ENCODE measurements at places on chromosomes 4 and X.

DNA sequence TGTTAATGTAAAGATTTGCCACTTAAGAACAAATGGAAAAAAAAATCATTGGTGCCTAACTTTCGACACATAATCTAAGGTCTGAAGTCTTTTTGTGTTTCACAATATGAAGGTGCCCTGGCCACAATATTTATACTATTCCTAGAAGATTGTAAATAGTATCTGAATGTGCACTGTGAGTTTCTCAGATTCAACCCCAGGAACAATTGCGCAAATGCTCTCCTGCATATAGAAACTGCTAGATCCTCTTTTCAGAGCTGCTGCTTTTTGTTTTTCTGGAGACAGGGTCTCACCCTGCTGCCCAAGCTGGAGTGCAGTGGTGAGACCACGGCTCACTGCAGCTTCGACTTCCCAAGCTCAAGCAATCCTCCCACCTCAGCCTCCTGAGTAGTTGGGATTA, 480.1 kb upstream of the FTHL17 start:
- DNase-seq, result no peak

GRCh38 chr4:7693711-7694110, 245.9 kb downstream of the AFAP1 start:
- no peak for DNase-seq

- no peak for DNase-seq
These were observed 56.8 kb downstream of the PCDH7 start for GRCh38 chr4:30776921-30777415.

GRCh38 chr4:7375427-7375826, 59.3 kb downstream of the PSAPL1 start:
- no peak for DNase-seq

GRCh38 chrX:25181775-25182174, 166.0 kb upstream of the ARX start:
- no peak for DNase-seq

- no peak for DNase-seq
These were observed 27.4 kb downstream of the NAA11 start for GRCh38 chr4:79298484-79298883.

DNA sequence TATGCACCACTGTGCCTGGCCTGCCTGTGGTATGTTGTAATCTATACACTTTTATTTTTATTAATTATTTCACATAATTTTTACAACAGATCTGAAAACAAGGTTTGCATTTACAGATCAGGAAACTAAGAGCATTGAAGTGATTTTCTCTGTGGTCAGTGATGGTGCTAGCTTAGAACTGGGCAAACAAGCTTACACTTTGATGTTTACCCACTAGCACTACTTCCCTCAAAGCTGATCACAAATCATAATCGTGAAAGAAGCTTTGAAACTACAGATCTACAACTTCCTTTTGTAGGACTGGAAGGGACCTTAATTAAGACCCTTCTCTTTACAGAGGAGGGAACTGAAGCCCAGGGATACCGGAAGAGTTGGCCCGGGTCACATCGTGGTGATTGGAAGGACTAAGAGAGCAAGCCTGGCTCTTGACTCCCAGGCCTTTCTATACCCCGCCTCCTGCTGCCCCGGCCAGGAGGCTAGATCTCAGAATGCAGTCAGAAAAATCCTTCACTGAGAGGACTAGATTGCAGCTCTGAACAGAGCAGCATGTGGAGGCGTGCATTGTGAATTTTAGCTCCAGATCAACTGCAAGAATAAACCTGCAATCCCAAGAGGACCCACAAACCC, 93.7 kb upstream of the ZNF827 start:
- DNase-seq, result no peak

GRCh38 chr4:19807505-19807904, 444.2 kb upstream of the SLIT2 start:
- no peak for DNase-seq

- no peak for DNase-seq
These were observed 17.6 kb upstream of the WFS1 start for GRCh38 chr4:6252051-6252450.

DNA sequence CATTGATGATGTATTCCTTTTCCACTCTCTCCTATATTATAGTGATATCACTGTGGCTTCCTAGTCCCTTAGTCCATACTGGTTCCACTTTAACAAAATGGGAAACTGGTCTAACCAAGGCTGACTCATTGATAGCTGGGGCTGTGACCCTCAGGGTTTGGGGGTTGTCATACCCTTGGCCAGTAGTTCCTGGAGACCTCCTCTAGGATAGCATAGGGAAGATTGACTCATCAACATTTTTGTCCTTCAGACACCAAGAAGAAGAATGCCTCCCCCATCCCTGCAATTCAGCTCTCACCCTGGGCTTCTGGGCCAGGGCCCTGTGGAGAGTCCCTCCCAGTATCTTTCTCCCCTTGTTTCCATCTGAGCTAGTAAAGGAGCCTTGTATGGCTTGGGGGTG, 68.8 kb upstream of the PRPS1 start:
- DNase-seq, result no peak

- no peak for DNase-seq
These were observed 8.2 kb downstream of the VAMP7 start for GRCh38 chrX:155889328-155889727.

GRCh38 chr4:35025152-35025834, 1219.0 kb downstream of the ARAP2 start:
- no peak for DNase-seq

DNA sequence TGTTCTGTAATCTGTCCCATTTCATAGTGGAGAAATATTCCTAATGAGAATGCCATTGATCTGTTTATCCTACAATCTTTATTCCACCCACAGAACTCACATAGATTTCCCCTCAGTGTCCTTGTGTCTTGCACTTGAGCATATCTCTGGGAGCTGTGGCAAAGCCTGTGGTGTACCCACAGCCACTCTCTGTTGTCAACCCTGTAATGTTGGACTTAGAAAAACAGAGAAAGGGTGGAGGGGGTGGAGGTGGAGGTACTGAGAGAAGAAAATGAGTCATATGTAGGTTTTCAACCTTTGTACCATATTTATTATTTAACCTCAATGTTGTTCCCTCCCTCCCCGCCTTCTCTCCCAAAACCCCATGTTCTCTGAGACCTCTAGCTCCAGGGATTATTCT, 46.9 kb upstream of the TLL1 start:
- DNase-seq, result no peak

GRCh38 chr4:122305853-122306252, 73.0 kb upstream of the ADAD1 start:
- no peak for DNase-seq

GRCh38 chr4:151743894-151744293, 16.9 kb downstream of the GATB start:
- DNase-seq, result no peak

- no peak for DNase-seq
These were observed 182.4 kb upstream of the LCORL start for GRCh38 chr4:18203966-18204365.

GRCh38 chr4:72394012-72394663, 174.9 kb downstream of the ADAMTS3 start:
- DNase-seq, result no peak

DNA sequence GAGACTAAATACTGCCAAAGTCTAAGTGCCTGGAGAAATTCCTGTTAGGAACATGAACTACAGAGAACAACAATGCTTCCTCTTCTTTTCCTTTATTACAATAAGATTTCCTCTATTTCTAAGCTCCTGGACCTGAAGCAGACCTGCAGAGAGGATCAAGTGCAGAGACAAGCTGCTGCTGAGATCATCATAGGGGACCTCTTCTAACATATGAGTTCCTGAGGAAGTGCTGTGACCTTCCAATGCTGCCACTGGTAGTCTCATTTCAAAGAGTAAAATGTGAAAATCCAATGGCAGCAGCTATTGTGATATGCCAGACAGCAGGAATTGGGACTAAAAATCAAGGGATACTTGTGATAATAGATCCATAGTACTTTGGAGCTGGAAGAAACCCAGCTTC, 28.0 kb downstream of the CCNG2 start:
- DNase-seq, result no peak

GRCh38 chrX:23901060-23901459, 6.7 kb downstream of the APOO start:
- no peak for DNase-seq

- DNase-seq, result no peak
These were observed 132.0 kb upstream of the CLNK start for GRCh38 chr4:10816571-10816970.

DNA sequence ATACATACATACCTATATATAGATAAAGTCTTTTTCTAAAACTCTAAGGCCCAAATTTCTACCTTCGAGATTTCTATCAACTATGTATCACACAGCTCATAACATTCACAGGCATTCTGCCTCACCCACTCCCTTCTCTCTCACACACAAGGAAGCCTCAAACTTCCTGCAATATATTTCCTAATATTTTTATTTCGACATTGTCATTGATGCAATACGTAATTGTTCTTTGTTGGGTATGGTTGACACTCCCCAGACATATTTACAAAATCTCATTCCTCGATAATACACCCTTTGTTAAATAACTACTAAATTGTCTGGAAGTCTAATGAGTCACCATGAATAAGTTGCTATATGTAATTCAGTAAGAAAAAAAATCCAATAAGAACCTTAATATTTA, 143.5 kb downstream of the HNRNPD start:
- no peak for DNase-seq

DNA sequence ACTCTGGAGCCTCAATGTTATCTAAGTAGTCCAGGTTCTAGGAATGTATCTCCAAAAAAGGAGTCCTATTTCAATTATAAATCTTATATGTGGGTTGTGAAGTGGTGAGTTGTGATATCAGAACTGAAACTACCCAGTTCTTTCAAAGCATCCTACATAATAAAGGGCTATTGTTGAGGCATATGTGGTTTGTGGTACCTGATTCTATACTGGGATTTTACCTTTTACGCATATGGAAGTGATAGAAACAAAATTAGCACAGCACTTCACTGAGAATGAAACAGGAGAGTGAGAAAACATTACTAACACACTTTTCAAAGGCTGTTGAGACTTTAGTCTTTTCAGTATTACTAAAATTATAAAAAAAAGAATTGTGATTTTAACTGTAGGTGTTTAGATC, 417.7 kb upstream of the GALNT7 start:
- DNase-seq, result no peak

DNA sequence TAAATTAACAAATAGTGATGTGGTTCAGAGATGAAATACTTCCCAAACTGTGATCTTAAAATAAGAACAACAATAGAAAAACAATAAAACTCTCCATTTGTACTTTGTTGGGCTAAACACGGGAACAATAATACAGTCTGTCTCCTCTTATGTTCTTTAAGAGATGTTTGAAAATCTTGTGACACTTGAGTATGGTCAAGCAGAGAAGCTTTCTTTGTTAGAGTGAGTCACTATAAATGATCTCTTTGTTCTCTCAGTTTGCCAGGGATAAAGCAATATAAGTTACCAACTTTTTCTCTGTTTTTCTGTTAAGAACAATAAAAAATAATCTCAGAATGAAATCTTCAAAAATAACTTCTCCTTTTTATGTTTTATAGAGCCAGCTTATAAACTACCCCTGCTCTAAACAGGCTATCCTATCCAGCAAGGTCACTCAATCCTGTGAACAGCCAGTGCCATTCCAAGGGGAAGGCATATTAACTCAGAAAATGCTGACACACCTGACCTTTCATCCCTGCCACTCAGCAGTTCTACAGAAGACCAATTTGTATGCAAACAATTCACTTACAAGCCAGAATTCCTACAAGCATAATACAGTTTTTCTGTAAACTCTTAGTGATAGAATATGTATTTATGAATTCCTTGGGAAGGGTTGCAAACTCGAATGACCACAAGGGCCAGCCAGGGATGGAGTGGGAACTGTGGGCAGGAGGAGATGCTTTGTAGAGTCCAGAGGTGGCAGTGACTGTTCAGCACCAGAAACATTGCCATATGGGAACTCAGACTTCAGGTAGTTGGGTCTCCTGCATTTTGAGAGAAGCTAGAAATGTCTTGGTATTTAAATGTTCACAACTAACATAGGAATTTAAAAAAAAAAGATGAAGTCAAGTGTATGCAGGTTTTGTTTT, 52.2 kb downstream of the AFM start:
- DNase-seq, result no peak

GRCh38 chr4:184313702-184314659, 96.3 kb upstream of the ENPP6 start:
- no peak for DNase-seq

- DNase-seq, result no peak
These were observed 165.7 kb downstream of the RAPGEF2 start for GRCh38 chr4:159268607-159269006.

- DNase-seq, result no peak
These were observed 23.5 kb downstream of the AWAT2 start for GRCh38 chrX:70026112-70026850.

DNA sequence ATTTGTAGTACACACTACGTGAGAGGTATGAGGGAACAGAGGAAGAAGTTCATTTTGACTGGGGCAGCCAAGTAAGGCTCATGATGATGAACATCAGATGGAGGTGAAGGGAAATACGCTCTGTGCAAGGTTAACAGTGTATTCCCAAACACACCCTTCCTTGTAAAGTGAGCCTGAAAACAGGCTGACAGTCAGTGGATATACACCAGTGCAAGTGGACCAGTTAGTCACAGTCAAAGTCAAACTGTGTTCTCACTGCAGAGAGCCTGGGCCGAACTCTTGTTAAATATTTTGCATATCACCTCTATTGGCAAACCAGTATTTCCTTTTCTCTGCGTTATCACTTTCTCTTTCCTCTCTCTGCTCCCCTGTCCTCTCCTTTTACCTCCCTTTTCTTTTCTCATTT, 23.4 kb upstream of the RHOH start:
- DNase-seq, result no peak

GRCh38 chrX:3268829-3269228, 77.6 kb downstream of the MXRA5 start:
- DNase-seq, result no peak

DNA sequence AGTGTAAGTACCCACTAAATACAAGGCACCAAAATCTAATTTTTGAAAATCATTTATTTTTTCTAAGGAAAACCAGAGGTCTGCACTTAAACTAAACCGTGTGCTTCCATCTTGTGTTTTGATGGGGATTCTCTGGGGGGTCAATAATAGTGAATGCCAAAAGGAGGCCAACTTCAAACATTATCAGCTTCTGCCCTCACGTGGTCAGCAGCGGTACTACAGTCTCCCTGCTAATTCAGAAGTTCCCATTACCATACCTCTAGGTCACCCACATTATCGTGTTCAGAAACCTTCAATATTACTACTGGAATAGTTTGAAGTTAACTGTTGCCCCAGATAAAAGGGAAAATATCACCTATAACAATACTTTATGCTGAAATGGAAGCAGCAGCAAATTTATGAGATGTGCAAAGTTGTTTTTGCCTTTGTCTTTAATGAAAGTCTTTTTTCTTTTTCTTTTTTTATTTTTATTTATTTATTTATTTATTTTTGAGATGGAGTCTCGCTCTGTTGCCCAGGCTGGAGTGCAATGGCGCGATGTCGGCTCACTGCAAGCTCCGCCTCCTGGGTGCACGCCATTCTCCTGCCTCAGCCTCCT, 17.3 kb downstream of the CTPS2 start:
- DNase-seq, result no peak

- DNase-seq, result no peak
These were observed 51.7 kb upstream of the MMAA start for GRCh38 chr4:145567516-145567915.
